MM.1S (cell line): ENCODE measurements at places on chromosomes 3 and 15.

DNA sequence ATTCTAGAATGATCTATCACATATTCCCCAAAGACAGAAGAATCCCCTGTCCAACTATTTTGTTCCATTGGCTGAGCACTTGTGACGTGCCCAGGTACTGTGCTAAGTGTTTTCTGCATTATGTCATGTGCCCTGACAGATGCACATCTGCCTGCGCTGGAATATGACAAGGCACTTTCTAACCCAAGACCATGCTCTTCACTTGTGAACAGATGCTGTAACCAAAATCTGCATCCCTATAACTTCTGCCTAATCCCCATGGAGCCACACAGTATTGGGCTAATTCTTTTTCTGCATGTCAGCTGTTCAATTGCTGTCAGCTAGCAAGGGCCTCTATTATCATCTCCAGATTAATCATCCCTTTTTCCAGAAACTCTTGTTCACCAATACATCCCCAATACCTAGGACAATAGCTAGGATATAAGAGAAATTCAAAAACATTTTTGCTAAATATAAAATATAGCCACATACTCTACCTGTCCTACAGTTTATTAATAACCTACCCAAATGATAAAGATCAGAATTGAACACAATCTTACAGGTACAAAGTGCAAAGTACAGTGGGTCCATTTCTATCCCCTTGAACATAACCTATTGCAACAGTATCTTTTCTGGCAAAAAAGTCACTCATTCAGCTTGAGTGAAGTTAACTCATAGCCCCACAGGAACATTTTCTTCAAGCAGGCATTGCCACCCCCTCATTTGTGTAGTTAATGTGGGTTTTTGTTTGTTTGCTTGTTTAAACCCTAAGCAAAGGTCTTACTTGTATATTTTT, 109.4 kb upstream of the LRRN1 start:
- no peaks in the 10 kb centered on the region for H3K36me3 ChIP-seq
- no peaks in the 10 kb centered on the region for H3K4me1 ChIP-seq
- no peaks in the 10 kb centered on the region for H3K27me3 ChIP-seq
- no peak overlapping the region for H3K27ac ChIP-seq

GRCh38 chr3:159765860-159766294, 222.8 kb upstream of the IL12A start:
- peaks cover 37% of the 10 kb centered on the region for H3K27me3 ChIP-seq
- no peaks in the 10 kb centered on the region for H3K36me3 ChIP-seq
- no peaks in the 10 kb centered on the region for H3K4me1 ChIP-seq
- H3K4me3 ChIP-seq = no peak overlapping the region

GRCh38 chr3:107045791-107046190, 331.4 kb upstream of the CCDC54 start:
- no peak for DNase-seq
- no peaks in the 10 kb centered on the region for H3K27me3 ChIP-seq
- no peaks in the 10 kb centered on the region for H3K4me1 ChIP-seq
- H3K4me3 ChIP-seq = no peak overlapping the region

DNA sequence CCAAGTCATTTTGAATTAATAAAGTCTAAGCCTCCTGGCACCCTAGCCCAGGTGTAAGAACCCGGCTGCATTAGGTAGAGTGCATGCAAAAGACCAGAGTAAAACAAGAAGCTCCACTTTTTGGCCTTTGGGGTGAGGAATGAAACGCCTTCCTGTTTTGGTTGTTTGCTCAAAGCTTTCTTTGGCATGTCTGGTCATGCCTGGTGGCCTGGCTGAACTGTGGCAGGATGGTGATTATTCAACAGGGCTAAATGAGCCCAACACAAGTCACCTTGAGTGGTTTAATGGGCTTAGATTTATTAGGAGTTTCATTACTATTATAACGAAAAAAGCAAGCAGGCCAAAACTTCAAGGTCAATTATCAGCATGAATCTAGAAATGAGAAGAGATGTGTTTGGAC, 40.9 kb upstream of the LDHAL6B start:
- H3K36me3 ChIP-seq = no peaks in the 10 kb centered on the region
- H3K4me3 ChIP-seq = no peak overlapping the region
- no peak overlapping the region for H3K27ac ChIP-seq
- H3K27me3 ChIP-seq = no peaks in the 10 kb centered on the region
- H3K4me1 ChIP-seq = peaks cover 12% of the 10 kb centered on the region
- peak; percentile 42 for DNase-seq

DNA sequence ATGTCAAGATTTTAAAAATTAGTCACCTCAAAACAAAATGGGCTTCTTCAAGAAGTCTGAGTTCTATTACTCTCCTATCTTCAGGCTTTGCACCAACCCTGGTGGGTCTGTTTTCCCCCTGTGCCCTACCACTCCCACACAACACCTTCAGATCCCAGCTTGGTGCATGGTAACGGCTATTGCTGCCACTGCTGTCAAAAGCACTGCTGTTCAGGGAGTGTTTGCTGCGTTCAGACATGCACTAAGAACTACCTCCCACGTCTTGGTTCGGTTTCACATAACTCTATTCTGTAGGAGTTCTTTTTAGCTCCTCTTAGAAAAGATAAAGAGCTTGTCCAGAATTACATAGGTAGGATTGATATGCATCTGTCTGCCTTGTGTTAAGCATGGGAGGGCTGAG, 799.2 kb downstream of the NR2F2 start:
- no peak for DNase-seq
- no peaks in the 10 kb centered on the region for H3K36me3 ChIP-seq
- no peaks in the 10 kb centered on the region for H3K27me3 ChIP-seq
- H3K4me3 ChIP-seq = no peak overlapping the region
- no peak overlapping the region for H3K27ac ChIP-seq

DNA sequence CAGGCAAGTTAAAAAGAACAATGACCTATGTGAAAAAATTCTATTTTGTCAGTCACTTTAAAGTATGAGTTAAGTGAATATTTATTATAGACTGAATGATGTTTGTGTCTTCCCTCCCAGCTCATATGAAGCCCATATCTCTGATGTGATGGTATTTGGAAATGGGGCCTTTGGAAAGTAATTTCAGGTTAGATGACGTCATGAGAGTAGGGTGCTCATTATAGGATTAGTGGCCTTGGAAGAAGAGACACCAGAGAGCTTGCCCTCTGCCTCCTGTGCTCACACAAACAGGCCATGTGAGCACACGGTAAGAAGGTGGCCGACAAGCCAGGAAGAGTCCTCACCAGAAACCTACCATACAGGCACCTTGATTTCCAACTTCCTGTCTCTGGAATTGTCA, 138.8 kb upstream of the TNIK start:
- no peak overlapping the region for H3K27ac ChIP-seq
- H3K36me3 ChIP-seq = no peaks in the 10 kb centered on the region
- DNase-seq = no peak
- H3K27me3 ChIP-seq = no peaks in the 10 kb centered on the region

DNA sequence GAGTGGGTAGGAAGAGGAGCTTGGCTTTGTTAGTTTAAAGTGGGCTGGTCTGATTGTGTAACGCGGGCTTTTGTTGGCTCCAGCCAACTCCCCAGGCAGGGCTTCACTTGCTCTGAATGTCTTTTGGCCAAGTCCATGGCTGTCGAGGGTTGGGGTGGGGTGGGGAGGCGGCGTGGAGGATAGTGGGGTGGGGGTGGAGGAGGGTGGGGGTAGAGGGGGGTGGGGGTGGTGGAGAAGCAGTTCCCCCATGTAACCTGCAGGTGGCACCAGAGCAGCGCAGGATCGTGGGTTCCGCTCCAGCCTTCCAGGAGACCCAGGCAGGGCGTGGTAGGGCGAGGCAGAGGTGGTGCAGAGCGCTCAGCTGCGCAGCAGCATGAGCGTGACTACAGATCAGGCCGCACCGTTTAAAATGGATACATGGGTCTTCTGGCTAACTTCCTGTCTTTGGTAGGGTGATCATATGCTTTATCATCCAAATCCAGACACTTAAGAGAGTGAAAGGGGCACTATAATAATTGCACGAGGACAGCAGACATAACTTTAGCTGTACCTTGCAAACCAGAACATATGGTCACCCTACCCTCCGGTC, 28.3 kb downstream of the GOLGA6A start:
- no peak overlapping the region for H3K4me3 ChIP-seq
- DNase-seq = peak; percentile 50
- H3K4me1 ChIP-seq = no peaks in the 10 kb centered on the region
- no peaks in the 10 kb centered on the region for H3K36me3 ChIP-seq
- H3K27me3 ChIP-seq = peaks cover 15% of the 10 kb centered on the region
- H3K27ac ChIP-seq = no peak overlapping the region

- no peak overlapping the region for H3K4me3 ChIP-seq
- no peak overlapping the region for H3K27ac ChIP-seq
- H3K36me3 ChIP-seq = no peaks in the 10 kb centered on the region
- no peaks in the 10 kb centered on the region for H3K4me1 ChIP-seq
- no peak for DNase-seq
These were observed 153.7 kb upstream of the MDFIC2 start for GRCh38 chr3:70466096-70466495.

- no peak overlapping the region for H3K27ac ChIP-seq
- H3K4me3 ChIP-seq = no peak overlapping the region
- no peaks in the 10 kb centered on the region for H3K4me1 ChIP-seq
- H3K36me3 ChIP-seq = no peaks in the 10 kb centered on the region
- H3K27me3 ChIP-seq = no peaks in the 10 kb centered on the region
- no peak for DNase-seq
These were observed 84.0 kb upstream of the LIMD1 start for GRCh38 chr3:45510519-45510918.

DNA sequence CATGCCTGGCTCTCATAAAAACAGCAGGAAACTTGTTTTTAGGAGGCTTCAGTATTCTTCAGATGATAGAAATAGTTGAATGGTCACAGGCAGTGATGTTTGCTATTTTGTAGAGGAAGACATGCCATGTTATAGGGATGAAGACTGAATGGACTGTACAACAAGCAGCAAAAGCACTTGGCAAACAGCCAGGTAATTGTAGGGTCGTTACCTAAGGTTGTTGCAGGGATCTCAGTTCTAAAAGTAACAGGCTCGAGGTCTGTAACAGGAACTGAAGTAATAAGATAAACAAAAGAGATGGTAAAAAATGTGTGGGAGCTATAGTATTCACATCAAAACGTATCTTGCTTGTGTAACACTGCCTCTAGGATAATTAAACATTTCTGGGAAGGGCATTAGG, 116.3 kb downstream of the TFG start:
- peaks cover 13% of the 10 kb centered on the region for H3K27me3 ChIP-seq
- DNase-seq = no peak
- no peak overlapping the region for H3K4me3 ChIP-seq
- H3K4me1 ChIP-seq = no peaks in the 10 kb centered on the region

DNA sequence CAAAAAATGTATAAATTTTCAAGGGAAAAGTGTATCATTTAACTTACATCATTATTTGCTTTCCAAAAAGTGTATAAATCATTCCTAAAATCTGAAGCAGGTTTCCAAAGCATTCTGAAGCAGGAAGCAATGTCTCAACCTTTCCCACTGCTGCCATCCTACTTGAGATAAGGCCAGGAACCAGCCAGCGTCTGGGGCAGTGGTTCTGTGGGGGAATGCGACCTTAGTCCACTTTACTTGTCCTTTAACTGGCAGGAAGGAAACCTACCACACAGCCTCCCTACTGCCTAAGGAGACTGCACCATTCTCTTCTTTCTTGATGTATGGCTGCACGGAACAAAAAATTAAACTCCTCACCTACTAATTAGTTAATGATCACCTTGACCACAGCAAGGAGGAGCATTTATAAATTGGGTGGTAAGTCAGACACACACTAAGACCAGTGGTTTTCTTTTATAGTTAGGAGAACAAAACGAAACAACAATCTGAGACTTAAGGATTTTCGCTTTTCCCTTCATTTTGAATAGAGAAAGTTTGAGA, 3.7 kb downstream of the SORD start:
- no peak for DNase-seq
- H3K4me1 ChIP-seq = peaks cover 7% of the 10 kb centered on the region; the same call in 1 of the 2 replicates
- no peaks in the 10 kb centered on the region for H3K36me3 ChIP-seq
- H3K27me3 ChIP-seq = no peaks in the 10 kb centered on the region
- H3K4me3 ChIP-seq = no peak overlapping the region

- no peaks in the 10 kb centered on the region for H3K36me3 ChIP-seq
- H3K4me3 ChIP-seq = no peak overlapping the region
- no peaks in the 10 kb centered on the region for H3K4me1 ChIP-seq
- H3K27ac ChIP-seq = no peak overlapping the region
- H3K27me3 ChIP-seq = no peaks in the 10 kb centered on the region
These were observed 219.8 kb downstream of the FMN1 start for GRCh38 chr15:32974691-32975090.

DNA sequence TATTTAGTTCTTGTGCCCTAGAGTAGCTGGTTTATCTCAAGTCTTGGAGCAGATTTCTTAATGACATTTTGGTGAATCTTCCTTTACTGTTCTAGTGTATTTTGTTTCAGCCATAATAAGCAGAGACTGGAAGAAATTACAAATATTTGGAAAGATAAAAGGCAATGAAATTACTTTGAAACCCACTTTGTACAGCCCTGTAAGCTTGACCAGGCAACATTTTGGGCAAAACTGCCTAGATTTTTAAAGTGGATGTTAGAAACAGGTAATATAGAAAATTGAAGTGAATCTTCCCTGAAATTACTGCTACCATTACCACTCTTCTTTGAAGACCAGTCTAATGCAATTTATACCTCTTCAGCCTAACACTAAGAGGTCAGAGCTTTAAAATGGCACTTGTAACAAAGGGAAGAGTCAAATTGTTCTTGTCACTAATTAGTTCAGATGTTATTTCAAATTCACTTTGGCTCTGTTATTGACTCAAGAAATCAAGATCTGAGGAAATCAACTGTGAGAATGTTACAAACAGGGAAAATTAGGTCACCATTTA, 589.4 kb downstream of the NLGN1 start:
- no peak for DNase-seq
- no peak overlapping the region for H3K4me3 ChIP-seq
- no peak overlapping the region for H3K27ac ChIP-seq
- H3K27me3 ChIP-seq = no peaks in the 10 kb centered on the region
- no peaks in the 10 kb centered on the region for H3K4me1 ChIP-seq
- no peaks in the 10 kb centered on the region for H3K36me3 ChIP-seq

DNA sequence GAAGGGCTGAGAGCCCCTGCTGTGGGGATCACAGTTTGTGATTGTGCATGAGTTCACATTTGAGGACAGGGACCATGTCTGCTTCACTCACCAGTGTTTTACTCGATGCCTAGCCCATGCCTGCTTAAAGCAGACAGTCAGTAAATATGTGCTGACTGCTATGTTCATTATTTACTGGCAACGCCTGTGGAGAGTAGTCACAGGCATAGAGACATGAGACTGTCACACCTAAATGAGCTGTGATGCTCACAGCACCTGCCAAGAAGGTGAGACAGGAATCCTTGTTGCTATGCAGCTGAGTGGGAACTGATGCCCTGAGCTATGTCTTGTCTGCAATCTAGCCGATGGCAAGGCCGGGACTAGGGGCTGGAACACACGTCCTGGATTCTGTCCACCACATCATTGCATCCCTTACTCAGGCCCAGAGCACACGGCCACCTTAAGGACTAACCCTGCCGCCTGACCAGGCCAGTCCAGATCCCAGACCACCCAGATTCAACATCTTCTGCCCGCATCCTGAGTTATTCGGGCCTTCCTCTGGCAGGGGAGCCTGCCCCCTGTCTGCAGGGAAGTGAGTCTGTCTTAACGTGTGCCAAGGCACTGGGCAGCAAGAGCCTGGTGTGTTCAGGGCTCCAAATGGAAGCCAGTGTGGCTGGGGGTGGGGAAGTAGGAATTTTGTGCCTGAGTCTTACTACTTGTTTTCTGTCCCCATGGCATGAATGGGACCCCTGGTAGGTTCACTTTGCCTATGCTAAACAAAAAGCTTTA, 44.8 kb downstream of the FGD5 start:
- DNase-seq = no peak
- no peaks in the 10 kb centered on the region for H3K36me3 ChIP-seq
- no peak overlapping the region for H3K4me3 ChIP-seq
- no peak overlapping the region for H3K27ac ChIP-seq
